ENCODE measurements at places on chromosomes 7 and 10.

- DNase-seq = peak; percentile 19
Observed at GRCh38 chr7:151244196-151244840, 4.2 kb downstream of the SMARCD3 start.

GRCh38 chr10:43898592-43898991 lies 249.9 kb upstream of the ZNF32 start:
- DNase-seq = no peak

DNA sequence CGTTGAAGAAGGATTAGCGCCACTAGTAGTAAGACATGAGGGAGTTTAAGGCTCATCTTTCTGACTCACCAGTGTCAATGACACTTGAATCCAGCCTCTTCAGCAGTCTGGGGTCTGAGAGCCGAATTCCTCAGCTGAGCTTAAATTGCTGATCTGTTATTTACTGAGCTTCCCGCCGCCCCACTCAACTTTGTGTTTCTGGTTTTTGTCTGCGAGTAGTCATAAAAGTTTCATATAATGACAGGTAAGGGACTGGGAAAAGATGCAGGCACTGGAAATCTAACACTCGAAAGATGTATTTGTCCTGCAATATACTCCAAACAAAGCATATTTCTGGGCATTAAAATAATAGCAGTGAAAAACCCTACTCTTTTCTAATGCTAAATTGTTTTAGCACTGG lies 51.2 kb upstream of the RELN start:
- DNase-seq = no peak

GRCh38 chr10:113704637-113705343 lies 25.1 kb downstream of the CASP7 start:
- DNase-seq = peak; percentile 4

- DNase-seq = no peak
Observed at GRCh38 chr7:9822458-9823290, 1151.0 kb upstream of the PHF14 start.

- DNase-seq = no peak
Observed at GRCh38 chr10:93464776-93465388, 17.3 kb downstream of the MYOF start.

DNA sequence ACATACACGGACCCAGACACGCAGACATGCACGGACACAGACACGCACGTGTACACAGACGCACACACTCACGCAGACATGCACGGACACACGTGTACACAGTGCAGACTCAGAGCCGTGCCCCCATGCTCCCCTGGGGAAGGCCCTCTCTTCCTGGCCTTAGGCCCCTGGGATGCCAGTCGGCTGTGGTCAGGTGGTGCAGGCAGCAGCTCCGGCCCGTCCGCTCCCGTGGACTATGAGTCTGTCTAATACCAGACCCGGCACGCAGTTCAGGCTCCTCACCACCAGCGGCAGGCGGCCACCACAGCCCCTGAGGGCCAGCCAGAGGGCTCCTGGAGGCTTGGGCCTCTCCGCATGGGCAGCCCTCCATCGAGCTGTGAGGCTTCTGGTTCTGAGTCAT lies 52.0 kb upstream of the NKX6-2 start:
- DNase-seq = no peak

DNA sequence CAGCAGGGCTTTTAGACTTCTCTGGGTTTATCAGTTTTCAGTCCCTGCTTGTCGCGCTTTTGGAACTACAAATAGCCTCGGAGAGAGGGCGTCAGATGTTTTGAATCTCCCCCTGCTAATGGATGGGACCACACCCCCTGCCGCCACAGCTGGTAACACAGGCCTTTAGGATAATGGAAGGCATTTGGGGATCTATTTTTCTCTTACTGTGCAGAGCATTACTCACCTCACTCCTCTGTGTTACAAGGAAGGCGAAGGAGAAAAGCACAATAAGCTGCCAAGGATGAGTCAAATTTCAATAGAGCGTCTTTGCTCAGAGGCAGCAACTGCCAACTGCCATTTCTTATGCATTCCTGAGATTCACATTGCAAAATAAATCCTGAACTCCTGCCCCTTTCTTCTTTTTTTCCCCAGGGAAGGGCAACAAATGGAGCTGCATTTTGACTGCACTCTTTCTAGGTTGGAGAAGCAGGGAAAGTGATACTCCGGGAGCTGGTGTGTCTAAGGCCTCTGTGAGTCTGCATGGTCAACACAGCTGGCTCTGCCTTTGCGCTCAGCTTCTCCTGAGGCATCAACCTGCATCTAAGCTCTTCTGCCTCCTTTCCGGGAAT lies 31.5 kb upstream of the SMNDC1 start:
- peak; percentile 87 for DNase-seq

DNA sequence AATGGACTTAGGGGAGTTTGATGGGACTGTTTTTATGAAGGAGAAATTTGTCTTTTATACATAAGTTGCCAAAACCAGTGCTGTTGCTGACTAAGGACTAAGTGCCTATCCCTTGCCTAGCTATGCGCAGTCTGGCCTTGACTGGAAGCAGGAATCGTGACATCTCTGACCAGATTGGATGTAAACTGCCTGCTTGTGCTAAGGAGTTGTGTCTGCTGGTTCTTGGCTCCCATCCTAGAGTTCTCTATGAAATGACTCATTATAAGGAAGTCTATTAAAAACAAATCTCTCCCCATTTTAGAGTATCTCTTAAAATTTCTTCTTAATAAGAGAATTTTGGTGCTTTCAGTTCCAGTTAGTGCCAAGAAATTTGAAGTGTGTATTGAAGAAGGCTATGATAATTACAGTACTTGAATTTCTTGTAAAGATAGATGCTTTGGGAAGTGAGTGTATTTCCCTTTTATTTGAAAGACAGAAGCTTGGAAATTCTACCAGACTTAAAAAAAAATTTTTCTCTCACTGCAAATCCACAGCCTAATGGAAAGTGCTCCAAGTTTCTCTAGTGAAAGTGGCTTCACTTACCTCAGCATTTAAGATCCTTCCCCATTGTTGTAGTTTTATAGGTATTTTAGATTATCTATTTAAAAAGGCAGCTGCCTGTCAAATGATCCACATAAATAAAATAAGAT lies 77.6 kb downstream of the BICC1 start:
- peak; percentile 74 for DNase-seq

GRCh38 chr10:129525401-129525801 lies 58.4 kb downstream of the MGMT start:
- peak; percentile 15 for DNase-seq

- no peak for DNase-seq
Observed at GRCh38 chr7:32289651-32290414, 200.3 kb downstream of the LSM5 start.

GRCh38 chr10:91672021-91672608 lies 39.2 kb upstream of the PPP1R3C start:
- peak; percentile 54 for DNase-seq

DNA sequence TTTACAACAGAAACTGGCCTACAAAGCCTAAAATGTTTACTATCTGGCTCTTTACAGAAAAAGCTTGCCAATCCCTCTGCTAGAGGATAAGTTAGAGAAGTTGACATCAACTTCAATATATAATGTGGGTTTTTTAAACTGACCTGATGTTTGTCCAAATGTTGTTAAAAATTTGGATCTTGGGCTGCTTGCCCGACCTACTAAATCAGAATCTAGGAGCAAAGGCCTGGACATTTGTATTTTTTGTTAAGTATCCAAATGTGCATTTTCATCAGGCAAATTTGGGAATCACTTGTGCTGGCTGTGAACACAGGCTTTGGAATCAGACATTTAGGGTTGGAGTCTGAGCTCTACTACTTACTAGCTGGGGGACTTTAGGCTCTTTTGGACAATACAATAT lies 252.7 kb upstream of the CSTF2T start:
- no peak for DNase-seq

GRCh38 chr7:34392972-34393371 lies 265.0 kb upstream of the NPSR1 start:
- no peak for DNase-seq

GRCh38 chr7:46162609-46163008 lies 241.5 kb upstream of the IGFBP3 start:
- peak; percentile 66 for DNase-seq

DNA sequence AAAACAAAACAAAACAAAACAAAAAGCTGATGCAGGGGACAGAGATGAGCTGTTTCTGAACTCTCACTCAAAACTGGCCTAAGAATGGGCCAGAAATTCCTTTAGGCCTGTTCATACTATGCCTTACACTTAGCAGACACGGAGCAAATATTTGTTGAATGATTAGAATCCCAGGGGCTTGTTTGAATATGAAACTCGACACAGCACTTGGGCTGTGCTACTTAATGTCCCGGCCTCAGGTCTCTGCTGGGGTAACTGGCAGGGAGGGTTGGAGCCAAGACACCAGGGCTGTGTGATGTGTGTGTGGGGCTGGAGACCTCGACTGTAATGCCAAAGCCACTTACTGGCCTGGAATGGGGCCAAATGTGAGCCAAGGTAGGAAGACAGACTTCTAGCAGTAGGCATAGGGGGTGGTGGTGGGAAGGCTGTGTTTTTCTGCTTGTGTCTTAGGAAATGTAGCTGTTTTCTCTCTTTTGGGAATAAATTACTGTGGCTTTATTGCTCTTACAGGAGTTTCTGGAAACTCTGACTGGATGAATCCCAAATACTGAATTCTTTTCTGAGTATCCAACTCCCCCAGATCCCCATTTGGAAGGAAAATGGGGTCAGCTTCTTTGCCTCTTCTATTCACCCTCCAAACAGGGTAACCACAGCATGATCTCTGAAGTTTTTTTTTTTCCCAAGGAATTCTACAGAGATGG lies 66.7 kb downstream of the EMX2 start:
- peak; percentile 70 for DNase-seq

GRCh38 chr10:78332012-78332411 lies 298.3 kb downstream of the RPS24 start:
- no peak for DNase-seq

- no peak for DNase-seq
Observed at GRCh38 chr10:102412293-102412692, 6.3 kb downstream of the PSD start.

DNA sequence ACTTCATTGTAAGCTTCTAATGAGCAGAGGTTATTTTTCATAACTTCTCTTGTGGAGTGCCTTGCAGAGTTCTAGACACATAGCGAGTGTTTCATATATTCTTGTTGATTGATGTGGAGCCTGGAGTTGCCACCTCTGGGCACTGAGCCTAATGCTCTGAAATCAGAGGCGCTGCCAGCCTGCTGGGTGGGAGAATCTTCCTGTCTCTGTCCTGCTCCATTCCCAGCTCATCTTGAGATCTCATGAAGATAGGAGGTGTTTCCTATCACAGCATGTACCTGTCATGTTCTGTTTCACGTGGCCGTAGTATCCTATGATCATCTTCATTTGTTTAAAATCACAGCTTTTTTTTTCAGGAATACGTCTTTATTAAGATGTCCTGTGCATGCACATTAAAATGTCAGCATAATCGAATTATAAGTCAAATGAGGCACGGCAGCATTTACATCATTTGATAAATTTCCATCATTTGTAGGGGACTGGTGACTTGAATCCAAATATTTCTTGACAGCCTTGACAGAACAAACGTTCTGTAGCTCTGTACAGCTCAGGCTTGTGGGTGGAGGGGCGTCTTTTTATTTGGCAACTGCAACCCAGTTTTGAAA lies 393.0 kb downstream of the PHTF2 start:
- DNase-seq = no peak

DNA sequence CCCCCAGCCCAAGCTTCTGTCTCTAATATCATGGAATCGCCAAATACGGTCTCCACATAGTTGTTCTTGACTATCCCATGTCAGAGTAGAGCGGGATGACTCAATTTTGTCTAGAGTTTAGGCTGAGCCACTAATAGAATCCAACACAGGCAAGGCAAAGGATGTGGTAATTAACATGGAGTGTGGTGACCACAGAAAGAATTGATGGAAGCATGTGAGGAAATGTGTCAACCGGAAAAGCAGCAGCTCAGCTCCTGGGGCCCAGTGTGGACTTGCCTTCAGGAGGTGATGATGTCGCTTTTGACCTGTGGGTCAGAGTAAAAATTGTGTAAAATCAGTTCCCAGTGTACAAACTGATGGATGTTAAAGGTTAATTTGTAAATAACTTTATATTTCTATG lies 139.3 kb upstream of the KLF6 start:
- DNase-seq = peak; percentile 99

Measured in mammary epithelial cell (primary cell).